GM23248 (cell line): ENCODE measurements at places on chromosomes 5 and 9. TPM values are rescaled to one million over a fixed set of nuclear protein-coding genes. Genes with fewer than 3 reads are reported as not detected.

Gene PCDHA10
- total RNA-seq, result 0.11 and 0.13 TPM in 2 replicates

DNA sequence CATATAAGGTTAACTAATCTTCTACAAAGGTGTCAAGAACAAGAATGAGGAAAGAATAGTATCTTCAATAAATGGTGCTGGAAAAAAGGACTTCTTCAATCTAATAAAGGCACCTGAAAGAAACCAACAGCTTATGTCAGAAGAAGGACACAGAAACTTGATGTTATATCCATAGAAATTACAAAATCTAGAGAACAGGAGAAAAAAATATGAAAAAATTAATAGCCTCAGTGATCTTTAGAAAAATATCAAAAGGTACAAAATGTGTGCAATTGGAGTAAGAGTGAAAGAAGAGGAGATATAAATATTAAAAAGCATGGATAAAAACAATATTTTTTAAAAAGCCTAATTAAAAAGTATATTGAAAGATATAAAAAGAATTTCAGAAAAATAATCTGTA, 18.8 kb upstream of the PRSS3 start:
- H3K4me3 ChIP-seq, result no peak overlapping the region
- H3K4me1 ChIP-seq, result peaks cover 17% of the 10 kb centered on the region
- DNase-seq, result no peak

DNA sequence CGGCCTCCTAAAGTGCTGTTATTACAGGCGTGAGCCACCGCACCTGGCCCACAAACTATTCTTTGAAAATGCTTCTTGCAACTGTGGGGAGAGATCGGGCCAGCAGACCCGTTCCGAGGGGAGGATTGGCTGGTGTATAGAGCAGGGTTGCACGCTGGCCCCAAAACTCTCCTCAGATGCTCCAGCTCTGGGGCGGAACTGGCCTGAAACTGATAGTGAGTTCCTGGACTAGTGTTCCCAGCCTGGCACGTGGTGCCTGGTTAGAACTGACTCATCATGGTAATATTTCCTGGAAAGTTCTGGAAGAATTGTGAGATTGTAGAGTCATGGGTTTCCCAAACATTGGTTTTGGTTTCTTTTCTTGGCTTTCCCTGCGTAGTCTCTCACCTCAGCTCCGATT, 120.5 kb downstream of the FBXL7 start:
- peak overlapping the region; percentile 92 for H3K27ac ChIP-seq
- no peaks in the 10 kb centered on the region for H3K36me3 ChIP-seq
- peak overlapping the region; percentile 79 for H3K4me3 ChIP-seq

Gene PRDM9
- not detected in 2 replicates for total RNA-seq

- no peaks in the 10 kb centered on the region for H3K36me3 ChIP-seq
- H3K27me3 ChIP-seq, result no peaks in the 10 kb centered on the region
- no peak overlapping the region for H3K27ac ChIP-seq
- peak; percentile 21 for DNase-seq
Observed at GRCh38 chr9:79134654-79135053, 437.1 kb upstream of the TLE4 start.

Gene ADAMTS13
- total RNA-seq, result 2.1 and 2.2 TPM in 2 replicates

GRCh38 chr9:14238518-14238917, 75.4 kb downstream of the NFIB start:
- peak; percentile 43 for DNase-seq
- H3K27ac ChIP-seq, result no peak overlapping the region
- H3K36me3 ChIP-seq, result no peaks in the 10 kb centered on the region
- H3K4me3 ChIP-seq, result no peak overlapping the region

DNA sequence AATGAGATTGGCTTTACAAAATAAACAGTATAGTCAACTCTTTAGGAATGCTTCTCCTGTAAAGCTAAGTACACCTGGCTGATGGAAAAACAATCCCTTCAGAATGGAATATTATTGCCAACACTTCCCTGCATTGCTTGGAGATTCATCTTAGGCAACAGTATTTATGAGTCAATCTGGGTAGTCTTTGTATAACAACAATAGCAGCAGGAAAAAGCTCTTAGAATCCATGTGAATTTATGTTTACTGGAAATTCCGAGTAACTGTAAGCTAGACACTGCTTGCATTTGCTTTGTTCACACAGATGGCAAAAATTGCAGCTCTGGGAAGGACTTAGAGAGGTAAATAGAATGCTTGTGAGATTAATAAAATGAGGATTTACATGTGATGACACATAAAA, 101.7 kb upstream of the NTRK2 start:
- H3K4me1 ChIP-seq, result no peaks in the 10 kb centered on the region
- no peaks in the 10 kb centered on the region for H3K27me3 ChIP-seq
- H3K4me3 ChIP-seq, result no peak overlapping the region
- no peak for DNase-seq

- H3K4me3 ChIP-seq, result peak overlapping the region; percentile 99
- peak overlapping the region; percentile 98 for H3K27ac ChIP-seq
- H3K36me3 ChIP-seq, result no peaks in the 10 kb centered on the region
- H3K4me1 ChIP-seq, result peaks cover 32% of the 10 kb centered on the region
- DNase-seq, result peak; percentile 82
Observed at GRCh38 chr9:98255061-98255577, 330 bp downstream of the TBC1D2 start.

DNA sequence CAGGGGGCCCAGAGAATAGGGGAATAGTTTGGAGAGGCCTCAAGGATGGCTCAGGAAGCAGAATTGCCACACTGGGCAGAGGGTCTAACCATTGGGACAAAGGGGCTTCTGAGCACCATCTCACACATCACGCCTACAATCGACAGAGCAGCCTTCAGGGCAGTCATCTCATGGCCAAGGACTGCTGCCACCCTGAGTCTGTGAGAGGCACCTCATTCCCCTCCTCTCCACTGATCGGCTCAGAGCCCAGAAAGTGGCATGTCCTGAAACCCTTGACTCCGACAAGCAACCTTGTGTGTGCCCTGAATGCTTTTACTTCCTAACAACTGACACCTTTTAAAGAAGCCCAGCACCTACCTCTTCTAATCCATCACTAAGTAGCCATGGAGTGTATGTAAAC, 128.9 kb upstream of the PTPN3 start:
- no peak overlapping the region for H3K4me3 ChIP-seq
- no peaks in the 10 kb centered on the region for H3K4me1 ChIP-seq
- peaks cover 39% of the 10 kb centered on the region; the same call in 1 of the 2 replicates for H3K27me3 ChIP-seq
- no peak for DNase-seq

DNA sequence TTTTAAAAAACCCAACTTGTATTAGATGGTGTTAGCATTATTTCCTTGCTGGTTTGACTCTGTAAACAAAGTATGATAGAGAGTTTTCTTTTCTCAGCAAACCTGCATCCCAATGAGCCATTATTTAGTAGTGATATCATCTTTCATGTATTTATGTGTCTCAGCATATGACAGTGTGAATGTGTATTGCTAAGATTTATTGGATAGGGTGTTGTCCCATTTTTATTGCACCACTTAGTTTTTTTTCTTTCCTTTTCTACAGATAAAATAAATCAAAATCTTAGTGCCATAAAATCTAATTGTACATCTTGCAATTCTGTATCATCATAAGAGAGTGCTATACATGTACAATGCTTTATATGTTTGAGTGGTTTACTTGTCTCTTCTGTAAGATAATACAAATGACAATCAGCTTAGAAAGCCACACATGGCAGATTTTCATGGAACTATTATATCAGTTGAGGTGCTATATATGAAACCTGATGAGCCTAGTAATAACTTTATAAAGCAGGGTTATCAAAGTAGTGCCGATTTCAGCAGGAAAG, 149.2 kb upstream of the CYLC2 start:
- H3K36me3 ChIP-seq, result no peaks in the 10 kb centered on the region
- no peak overlapping the region for H3K4me3 ChIP-seq
- no peaks in the 10 kb centered on the region for H3K4me1 ChIP-seq
- H3K27ac ChIP-seq, result no peak overlapping the region
- no peaks in the 10 kb centered on the region for H3K27me3 ChIP-seq

DNA sequence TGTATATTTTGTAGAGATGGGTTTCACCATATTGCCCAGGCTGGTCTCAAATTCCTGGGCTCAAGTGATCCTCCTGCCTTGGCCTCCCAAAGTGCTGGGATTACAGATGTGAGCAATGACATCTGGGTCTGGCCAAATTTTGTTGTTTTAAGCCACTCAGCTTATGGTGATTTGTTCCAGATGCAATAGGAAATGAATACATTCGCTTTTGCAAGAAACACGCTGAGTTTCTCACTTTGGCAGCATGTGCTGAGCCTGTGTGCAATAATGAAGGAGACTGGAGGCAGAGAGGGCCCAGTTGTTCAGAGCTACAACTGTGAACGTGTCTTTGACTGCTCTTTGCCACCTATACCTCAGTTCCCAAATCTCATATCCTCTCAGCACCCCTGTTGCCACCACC, 56.4 kb downstream of the KIF4B start:
- no peaks in the 10 kb centered on the region for H3K27me3 ChIP-seq
- peak; percentile 22 for DNase-seq
- H3K36me3 ChIP-seq, result no peaks in the 10 kb centered on the region
- no peak overlapping the region for H3K4me3 ChIP-seq
- H3K4me1 ChIP-seq, result no peaks in the 10 kb centered on the region

DNA sequence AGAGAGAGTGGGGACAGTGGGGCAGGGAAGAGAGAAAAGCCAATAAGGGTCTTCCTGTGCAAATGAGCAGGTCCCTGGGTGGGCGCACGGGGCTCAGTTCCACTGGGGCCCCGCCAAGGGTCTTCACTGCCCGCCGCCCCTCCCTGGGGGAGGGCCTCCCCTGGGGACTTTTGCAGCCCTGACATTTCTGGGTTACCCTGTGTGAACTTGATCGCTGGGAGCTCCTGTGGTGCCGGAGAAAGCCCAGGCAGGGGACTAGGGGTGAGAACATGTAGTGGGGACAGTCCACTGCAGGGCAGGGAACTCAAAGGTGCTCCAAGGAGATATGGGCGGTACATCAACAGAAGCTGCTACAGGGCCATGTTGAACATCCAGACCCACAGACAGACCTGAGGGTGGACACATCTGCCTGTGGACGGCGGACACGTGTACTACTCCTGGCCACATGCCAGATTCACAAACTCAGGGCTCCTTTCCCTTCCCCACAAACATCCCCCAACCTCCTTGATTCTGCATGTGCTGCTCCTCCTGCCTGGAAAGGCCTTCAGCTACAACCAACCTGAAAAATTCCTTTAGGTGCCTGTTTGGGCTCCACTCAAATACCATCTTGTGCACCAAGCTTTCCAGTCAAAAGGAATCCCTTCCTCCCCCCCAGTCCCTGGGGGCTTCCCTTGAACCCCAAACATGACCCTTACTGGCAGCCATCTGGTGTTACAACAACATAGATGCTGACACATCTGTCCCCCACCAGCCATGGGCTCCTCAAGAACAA, 43.0 kb upstream of the NEK6 start:
- no peak overlapping the region for H3K4me3 ChIP-seq
- H3K4me1 ChIP-seq, result peaks cover 27% of the 10 kb centered on the region
- no peak for DNase-seq
- no peaks in the 10 kb centered on the region for H3K36me3 ChIP-seq
- no peak overlapping the region for H3K27ac ChIP-seq

DNA sequence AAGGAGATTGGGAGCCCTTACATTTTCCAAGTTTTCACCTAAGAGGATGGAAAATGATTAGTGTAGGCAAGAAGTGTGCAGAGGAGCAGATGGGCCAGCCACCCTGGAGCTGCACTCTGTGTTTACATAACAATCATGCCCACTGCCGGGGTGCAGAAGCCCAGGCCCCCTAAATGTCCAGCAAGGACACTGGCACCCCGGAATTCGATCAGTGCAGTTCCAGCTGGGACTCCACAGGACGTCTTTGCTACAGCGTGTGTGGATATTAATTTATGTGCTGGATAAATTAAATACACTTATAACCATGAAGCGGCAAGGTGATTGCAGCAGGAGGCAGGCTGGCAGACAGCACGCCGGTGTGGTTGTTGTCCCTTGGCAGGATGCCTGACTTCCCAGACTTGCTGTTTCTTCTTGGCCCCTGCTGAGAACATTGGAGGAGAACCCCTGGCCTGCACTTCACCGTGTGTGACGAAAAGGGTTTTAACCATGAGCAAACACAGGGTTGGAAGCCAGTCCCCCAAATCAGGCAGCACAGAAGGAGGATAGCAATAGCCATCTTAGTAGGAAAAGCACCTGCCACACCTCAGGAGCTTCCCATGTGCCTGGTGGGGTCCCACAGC, 73.7 kb downstream of the GADD45G start:
- DNase-seq, result no peak
- H3K27me3 ChIP-seq, result no peaks in the 10 kb centered on the region
- H3K4me1 ChIP-seq, result no peaks in the 10 kb centered on the region
- H3K36me3 ChIP-seq, result no peaks in the 10 kb centered on the region

DNA sequence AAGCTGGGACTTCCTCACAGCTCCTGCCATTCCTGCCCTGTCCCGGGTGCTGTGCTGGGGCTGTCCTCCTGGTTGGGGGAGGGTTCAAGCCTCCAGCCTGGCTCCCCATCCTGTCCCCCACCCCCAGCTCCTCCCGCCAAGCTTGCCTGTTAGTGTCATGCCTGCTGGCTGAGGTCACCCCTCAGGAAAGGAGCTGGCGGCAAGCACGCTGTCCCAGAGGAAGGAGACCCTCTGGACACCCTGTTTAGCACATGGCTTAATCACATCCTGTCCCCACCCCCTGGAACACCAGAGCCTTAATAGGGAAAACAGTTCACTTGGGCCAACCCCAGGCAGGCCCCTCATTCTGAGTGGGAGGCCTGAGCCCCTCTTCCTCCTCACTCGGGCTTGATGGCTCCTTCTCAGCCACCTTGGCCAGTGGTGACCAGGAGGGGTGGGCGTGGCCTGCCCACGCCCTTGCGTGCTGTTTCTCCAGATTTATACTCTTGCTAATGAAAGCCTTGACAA, 9.2 kb upstream of the PHYHD1 start:
- peak overlapping the region; percentile 68 for H3K27ac ChIP-seq
- peak overlapping the region; percentile 28; the same call in 1 of the 2 replicates for H3K4me3 ChIP-seq
- DNase-seq, result peak; percentile 65
- H3K4me1 ChIP-seq, result peaks cover 35% of the 10 kb centered on the region
- peaks cover 10% of the 10 kb centered on the region; the same call in 1 of the 2 replicates for H3K36me3 ChIP-seq
- no peaks in the 10 kb centered on the region for H3K27me3 ChIP-seq

Gene PALM2AKAP2
- 12.5 and 13.1 TPM in 2 replicates for total RNA-seq

Gene ADAMTS2
- 132 and 141 TPM in 2 replicates for total RNA-seq

DNA sequence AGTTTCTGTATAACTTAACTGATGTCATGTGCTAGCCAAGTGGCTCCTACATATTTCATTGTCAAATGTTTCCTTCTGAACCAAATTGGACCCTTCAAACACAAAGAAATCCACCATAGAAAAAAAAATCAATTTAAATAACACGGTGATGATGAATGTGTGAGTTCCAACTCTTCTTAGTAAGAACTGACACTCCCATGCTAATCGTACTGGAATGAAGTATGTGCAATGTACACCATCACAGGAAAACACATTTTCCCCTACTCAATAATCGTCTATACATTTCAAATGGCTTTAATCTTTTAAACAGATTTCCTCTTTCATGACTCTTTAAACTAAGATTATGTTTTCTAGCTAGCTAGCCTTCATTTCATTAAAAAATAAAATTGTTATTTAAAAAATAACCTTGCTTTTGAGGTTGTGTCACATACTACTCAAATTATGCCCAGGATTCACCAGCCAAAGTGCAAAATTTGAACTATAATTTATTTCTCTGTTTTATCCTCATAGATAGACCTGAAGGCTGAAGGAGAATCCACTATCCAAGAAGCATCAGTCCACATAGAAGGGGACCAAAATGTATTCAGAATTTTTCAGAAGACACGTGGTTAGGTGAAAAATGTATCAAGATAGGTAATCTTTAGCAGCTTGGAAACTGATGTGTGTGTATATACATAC, 131.0 kb upstream of the ITGA1 start:
- H3K36me3 ChIP-seq, result no peaks in the 10 kb centered on the region
- no peaks in the 10 kb centered on the region for H3K4me1 ChIP-seq
- H3K27me3 ChIP-seq, result peaks cover 40% of the 10 kb centered on the region
- DNase-seq, result peak; percentile 8
